ENCODE measurements at places on chromosomes 4 and X. TPM values are rescaled to one million over a fixed set of nuclear protein-coding genes. Genes with fewer than 3 reads are reported as not detected.

- DNase-seq = no peak
These were observed 158.0 kb downstream of the CBLL2 start for GRCh38 chrX:22430701-22431100.

Gene DUSP9
- total RNA-seq = 6.2 TPM

DNA sequence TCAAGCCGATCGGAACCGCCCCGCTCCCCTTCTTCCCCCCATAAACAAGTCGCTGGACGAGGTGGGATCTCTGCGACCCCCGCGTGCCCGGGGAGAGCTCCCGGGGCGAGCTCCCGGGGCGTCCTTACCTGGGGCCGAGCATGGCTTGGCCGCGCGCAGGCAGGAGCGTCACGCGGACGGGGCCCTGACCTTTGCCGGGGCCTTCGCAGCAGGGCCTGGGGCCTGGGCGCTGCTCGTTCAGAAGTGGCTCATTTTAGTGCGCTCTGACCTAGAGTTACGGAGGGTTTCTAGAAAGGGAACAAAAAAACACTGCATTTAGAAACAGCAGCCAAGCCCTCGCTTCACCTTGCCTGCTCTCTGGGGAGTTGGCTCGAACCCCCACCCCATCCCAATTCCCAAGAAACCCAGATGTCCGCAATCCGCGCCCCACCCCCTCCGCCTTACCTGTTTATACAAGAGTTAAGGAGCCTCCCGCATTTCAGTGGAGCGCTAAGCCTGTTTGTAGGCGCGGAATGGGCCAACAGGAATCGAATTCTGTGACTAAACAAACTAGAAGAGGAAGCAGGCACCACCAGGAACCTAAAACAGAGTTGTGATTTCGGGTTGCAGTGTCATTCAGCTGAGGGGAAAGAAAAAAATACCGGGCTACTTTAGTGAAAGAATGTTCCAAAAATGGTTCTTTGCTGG lies 814 bp upstream of the RBM47 start:
- DNase-seq = peak; percentile 73

DNA sequence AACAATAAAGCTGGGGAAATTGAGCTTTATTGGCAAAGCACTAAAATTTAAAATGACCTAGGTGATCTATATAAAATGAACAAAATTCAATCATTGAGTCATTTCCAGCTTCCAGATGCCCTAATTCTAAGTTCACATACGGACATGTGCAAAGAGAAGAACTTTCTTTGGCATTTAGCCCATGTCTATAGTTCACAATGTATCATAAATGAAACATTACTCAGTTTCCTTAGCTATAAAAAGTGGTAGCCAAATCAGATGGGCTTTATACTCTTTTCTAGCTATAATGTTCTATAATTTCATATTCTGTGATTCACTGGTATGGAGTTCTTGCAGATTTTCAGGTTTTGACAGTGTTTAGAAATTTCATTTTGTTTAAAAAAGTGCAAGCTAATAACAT lies 327.4 kb downstream of the KCTD8 start:
- DNase-seq = no peak

DNA sequence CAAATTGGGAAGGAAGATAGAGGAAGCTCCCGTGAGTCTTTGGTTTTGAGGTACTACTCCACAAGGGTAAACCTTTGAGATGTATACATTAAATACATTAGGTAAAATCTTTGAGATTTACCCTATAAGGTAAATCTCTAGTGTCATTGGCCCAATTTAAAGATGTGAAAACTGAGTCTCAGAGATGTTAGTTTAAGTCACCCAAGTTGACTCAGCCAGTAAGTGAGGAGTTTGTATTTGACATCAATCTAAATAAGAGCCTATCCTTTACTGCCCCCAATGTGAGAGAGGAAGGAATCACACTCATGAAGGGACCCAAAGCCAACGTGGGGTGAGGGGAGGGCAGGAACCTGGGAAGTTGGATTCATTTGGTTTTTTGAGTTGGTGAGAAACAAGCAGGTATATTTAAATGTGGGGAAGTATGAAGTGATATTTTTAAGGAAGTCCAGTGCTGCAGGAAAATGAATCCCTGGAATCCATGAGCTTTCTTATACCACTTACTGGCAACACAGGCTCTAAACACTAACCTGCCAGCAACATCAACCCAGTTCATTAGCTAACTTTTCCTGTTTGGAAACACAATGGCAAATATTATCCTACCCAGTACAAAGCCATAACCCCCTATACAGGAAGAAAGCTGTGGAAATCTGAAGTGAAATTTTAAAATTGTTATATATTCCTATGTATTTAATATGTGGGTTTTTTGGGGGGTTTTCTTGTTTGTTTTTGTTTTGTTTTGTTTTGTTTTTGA lies 55.3 kb downstream of the PALLD start:
- DNase-seq = no peak

Gene SNCA
- total RNA-seq = 1.5 TPM

GRCh38 chrX:20585782-20586181 lies 319.1 kb upstream of the RPS6KA3 start:
- no peak for DNase-seq

DNA sequence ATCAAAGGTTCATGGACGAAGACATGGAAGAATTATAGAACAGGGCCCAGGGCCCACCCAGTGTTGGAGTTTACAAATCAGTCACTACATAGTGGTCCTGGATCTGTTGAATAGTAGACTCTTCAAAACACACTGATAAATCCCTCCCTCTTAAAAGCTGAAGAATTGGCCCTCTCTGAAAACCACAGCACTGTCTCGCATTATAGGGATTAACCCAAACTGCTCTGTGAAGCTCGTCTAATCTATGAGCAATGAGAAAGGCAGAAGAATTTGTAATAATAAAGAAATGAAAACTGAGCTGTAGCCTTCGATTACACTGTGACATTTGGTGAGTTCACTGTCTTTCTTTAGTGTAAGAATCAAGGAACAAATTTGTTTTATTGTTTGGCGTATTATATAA lies 92.5 kb upstream of the ZFP42 start:
- DNase-seq = no peak

DNA sequence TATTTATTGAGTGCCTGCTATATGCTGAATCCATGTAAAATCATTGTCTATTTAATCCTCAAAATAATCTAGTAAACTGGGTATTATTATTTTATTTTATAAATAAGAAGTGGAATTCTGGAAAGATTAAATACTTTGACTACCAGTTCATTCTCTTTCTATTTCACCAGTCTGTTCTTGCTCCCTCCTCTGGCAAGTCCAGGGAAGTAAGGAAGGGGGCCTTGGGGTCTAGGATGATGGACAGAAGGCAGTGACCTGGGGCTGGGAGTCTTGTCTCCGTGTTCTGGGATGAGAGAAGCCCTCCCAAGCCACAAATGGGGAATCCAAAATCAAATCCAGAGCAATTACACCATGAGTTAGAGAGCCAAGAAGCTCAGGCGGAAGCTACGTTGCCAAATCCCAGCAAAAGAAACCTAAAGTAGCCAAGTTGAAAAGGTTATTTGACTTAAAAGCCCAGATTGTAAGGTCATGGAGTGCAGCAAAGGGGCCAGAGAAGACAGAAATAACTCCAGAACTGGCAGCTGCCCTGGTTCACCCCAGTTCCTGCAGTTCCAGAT lies 28.3 kb upstream of the PARM1 start:
- DNase-seq = no peak

DNA sequence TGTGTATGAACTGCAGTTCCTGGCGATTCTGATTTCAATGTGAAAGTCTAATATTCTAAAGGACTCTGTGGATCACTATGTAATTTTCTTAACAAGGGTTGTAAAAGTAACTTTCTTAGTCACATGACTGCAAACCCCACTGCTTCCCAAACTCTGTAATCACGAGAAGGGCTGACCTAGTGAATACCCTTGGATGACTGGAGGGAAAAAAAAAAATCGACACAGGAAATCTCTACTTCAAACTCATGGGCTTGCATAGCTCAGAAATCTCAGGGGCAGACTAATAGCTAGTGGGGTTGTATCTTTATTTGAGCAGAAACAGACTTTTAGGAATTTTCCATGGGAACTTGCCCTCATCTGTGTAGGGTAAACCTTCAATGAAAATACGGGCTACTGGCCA lies 4.8 kb upstream of the MXRA5 start:
- no peak for DNase-seq

Gene NPNT
- 6.3 TPM for total RNA-seq

Gene EVC2
- total RNA-seq = 10.0 TPM

DNA sequence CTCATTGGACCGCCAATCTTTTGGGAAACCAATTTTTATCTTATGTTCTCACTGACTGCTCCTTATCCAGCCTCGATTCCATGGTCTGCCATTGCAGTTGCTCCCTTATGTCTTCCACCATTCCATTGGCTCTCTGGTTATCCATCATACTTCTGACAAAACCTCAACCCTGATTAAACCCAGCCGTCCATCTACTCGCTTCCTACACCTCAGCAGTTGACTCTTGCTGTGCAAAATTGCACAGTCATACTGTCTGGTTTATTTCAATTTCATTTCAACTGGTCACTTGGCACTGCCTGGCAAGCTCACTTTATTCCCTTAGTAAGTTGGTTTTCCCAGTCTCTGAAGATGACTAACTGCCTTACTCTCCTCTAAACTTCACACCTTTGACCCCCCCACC lies 26.2 kb downstream of the ARL9 start:
- no peak for DNase-seq

- DNase-seq = no peak
These were observed 37.0 kb upstream of the UGT8 start for GRCh38 chr4:114561590-114561989.

Gene GAR1
- total RNA-seq = 17.8 TPM

Gene PHOX2B
- total RNA-seq = not detected

Gene SASH3
- 0.47 TPM for total RNA-seq

DNA sequence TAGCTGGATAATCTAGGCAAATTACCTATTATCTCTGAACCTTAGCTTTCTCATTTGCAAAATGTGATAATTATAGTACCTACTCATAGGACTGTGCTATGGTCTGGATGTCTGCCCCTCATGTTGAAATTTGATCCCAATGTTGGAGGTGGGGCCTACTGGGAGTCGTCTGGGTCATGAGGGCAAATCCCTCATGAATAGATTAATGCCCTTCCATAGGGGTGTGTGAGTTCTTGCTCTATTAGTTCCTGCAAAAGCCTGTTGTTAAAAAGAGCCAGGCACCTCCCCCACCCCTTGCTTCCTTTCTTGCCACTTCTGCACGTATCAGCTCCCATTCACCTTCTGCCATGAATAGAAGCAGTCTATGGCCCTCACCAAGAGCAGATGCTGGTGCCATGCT lies 73.9 kb downstream of the SERTM2 start:
- DNase-seq = no peak

GRCh38 chr4:16026160-16026761 lies 57.6 kb downstream of the PROM1 start:
- DNase-seq = peak; percentile 41

DNA sequence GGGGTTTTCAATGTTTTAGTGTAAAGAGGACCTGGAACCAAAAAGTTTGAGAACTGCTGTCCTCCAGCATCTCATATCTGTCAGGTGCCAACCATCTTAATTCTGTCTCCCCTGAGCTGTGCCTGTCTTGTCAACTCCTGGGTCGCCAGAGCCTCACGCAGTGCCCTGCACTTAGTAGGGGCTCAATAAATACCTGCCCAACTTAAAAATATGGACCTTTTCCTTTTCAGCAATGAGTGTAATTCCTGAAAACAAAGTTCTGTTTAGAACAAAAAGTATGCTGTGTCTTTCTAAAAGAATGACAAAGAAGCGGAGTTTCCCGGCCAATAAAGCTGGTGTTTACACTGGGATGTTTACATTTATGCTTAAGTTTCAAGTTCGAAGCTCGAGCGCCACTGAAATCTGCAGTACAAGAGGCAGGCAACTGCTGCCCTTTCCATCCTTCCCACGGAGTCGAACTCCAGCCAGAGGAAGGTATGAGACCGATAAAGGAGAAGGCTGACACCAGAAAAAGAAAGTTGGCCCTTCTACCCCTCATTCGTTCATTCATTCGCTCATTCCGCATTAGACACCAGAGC lies 1.1 kb upstream of the HTATSF1 start:
- DNase-seq = no peak

- DNase-seq = no peak
These were observed 9.6 kb downstream of the ADGRG4 start for GRCh38 chrX:136310411-136310810.

- peak; percentile 84 for DNase-seq
These were observed 15.2 kb upstream of the ANXA10 start for GRCh38 chr4:168076989-168077725.

GRCh38 chr4:137266511-137266910 lies 265.8 kb downstream of the PCDH18 start:
- no peak for DNase-seq

DNA sequence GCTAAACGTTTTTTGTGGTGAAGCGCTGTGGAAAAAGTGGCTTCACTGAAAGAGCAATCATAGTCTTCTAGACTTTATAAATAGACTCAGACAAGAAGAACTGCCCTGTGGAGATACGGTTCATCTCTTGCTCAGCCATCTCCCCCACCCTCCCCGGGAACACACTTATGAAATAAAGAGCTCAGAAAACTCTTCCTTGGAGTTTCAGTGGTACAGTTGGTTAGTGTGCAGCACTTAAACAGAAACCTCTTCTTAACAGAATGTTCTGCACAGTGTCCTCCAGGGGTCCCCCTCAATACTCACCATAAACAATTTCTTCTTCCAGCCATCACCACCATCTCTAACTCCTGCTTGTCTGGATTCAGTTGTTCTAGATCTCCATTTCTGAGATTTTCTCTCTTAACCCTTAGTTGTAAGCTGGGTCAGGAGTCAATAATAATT lies 313.0 kb downstream of the ARHGAP10 start:
- DNase-seq = no peak
